ENCODE measurements at places on chromosomes 13 and 19. TPM values are rescaled to one million over a fixed set of nuclear protein-coding genes. Genes with fewer than 3 reads are reported as not detected.

MADCAM1 gene
- 0.16 TPM for total RNA-seq

SLC46A3 gene
- 3.4 TPM for total RNA-seq

CD320 gene
- total RNA-seq: 40.1 TPM

B3GNT3 gene
- total RNA-seq: not detected

ZNF571 gene
- total RNA-seq: 5.2 TPM

CCDC70 gene
- total RNA-seq: not detected

NKG7 gene
- total RNA-seq: not detected

NUMBL gene
- 251 TPM for total RNA-seq

ZFP14 gene
- total RNA-seq: 6.6 TPM

NPAS1 gene
- 0.49 TPM for total RNA-seq

ZNF723 gene
- not detected for total RNA-seq

LMTK3 gene
- total RNA-seq: not detected

FGF21 gene
- total RNA-seq: not detected

TMC4 gene
- total RNA-seq: 0.27 TPM

TRPC4 gene
- total RNA-seq: 1.2 TPM

- DNase-seq: no peak
Measured at GRCh38 chr19:17129377-17129776, 53.8 kb downstream of the MYO9B start.

GRCh38 chr13:76796851-76797250, 89.4 kb downstream of the KCTD12 start:
- DNase-seq: no peak

- no peak for DNase-seq
Measured at GRCh38 chr13:21684576-21684975, 13.7 kb downstream of the FGF9 start.

- DNase-seq: peak; percentile 61
Measured at GRCh38 chr13:99307648-99308339, 595 bp upstream of the GPR183 start.

GRCh38 chr13:112639521-112639920, 50.3 kb upstream of the ATP11A start:
- DNase-seq: no peak

GRCh38 chr19:45200568-45200967, 22.0 kb downstream of the BLOC1S3 start:
- peak; percentile 67 for DNase-seq

GRCh38 chr19:41019346-41019745, 28.3 kb downstream of the CYP2B6 start:
- no peak for DNase-seq

DNA sequence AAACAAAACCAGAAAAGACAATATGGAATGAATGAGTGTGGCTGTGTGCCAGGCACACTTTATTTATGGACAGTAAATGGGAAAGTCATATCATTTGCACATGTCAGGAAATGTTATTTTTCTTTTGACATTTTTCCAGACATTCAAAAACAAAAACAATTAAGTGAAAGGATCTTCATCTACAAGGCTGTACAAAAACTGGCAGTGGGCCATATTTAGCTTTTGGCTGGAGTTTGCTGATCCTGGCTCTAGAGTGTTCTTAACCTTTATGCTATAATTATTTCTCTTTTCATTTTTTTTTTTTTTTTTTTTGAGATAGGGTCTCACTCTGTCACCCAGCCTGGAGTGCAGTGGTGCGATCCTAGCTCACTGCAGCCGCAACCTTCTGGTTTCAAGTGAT, 6.5 kb upstream of the TNFSF9 start:
- DNase-seq: peak; percentile 9

- no peak for DNase-seq
Measured at GRCh38 chr13:51346397-51346796, 6.9 kb downstream of the SERPINE3 start.

- DNase-seq: no peak
Measured at GRCh38 chr13:106522112-106522705, 13.3 kb downstream of the EFNB2 start.

GRCh38 chr13:76635232-76636230, 250.7 kb downstream of the KCTD12 start:
- no peak for DNase-seq

- peak; percentile 39 for DNase-seq
Measured at GRCh38 chr19:41350735-41351338, 2.9 kb downstream of the TGFB1 start.

- peak; percentile 78 for DNase-seq
Measured at GRCh38 chr19:39363901-39364457, 21.8 kb downstream of the SAMD4B start.

DNA sequence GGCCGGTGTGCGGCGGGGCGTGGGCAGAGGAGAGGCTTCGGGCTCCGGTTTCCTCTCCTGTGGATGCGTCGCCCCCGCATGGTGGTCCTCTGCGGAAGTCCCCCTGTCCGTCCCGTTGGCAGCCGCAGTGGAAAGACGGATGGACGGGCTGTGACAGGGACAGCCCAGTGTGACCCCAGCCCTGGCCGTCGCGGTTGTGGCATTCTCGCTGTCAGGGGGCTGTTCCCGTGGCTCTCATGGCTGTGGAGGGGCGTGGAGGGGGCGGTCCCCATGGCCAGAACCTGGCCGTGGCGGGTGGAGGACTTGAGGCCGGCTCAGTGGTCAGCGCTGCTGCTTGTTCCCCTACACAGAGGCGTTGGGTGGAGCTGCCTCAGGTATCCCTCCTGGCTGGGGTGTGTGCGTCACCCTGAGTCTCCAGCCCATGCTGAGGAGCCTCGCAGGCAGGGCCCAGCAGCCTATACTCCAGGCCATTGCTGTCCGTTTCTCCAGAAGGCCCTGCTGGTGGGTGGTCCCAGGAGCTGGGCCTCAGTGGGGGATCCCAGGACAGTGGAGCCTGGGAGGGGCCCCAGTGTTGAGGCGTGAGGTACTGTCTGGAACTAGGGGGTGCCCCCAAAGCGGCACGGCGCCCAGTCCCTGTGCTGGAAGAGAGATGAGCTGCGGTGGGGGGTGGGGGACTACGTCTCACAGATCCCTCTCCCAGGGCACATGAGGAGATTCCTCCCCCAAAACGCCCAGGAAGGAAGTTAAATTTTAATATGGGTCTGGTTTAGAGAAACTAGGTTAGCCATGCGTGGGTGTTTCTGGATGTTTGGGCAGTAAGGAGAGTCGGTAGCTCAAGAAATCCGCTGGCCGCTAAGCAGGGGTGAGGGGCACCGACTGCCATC, 20.3 kb downstream of the CSNK1G2 start:
- DNase-seq: no peak

DNA sequence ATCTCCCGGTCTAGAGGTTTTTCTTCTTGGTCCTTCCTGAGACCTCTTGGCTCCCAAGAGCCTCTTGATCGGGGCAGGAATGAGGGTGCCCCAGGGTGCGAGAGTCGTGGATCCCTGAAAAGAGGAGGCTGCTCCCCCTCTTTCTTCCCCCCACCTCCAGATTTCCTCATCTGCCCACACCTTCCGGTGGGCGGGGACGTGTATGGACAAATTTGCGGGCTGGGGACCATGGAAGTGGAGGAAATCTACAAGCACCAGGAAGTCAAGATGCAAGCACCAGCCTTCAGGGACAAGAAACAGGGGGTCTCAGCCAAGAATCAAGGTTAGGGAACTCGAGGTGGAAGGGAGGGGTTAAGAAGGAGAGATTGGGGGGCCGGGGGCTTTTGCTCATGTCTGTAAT, at the start of gene MCEMP1:
TSS of gene MCEMP1 (plus strand) at position 237 of the 400 bp plus-strand sequence. CDS start at position 268, 31 bp downstream.
- no peak for DNase-seq

GRCh38 chr13:32895296-32895695, 120.9 kb upstream of the KL start:
- DNase-seq: no peak

DNA sequence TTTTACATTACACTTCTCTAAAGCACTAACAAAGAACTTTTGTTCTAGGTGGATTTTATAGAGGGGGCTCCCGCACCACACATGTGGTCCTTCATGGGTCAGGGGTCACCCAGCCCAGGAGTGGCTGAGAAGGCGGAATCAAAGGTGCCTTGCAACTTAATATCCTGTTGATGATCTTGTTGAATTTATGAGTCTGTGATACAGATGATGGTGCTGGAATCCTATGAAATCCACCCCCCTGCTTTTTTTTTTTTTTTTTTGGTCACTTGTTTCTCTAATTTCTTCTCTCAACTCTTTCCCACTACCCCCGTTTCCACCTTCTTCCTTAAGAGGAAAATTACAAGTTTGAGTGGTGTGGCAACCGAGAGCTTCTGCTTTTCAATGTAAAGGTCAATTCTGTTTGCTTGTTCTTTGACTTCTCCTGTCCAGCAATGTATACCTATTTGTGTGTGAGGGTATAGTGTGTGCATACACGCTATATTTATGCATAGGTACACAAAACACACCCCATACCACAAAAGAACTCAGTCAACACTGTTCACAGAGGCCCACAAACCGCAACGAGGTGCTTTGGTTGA, 4.2 kb upstream of the ZIC2 start:
- no peak for DNase-seq

DNA sequence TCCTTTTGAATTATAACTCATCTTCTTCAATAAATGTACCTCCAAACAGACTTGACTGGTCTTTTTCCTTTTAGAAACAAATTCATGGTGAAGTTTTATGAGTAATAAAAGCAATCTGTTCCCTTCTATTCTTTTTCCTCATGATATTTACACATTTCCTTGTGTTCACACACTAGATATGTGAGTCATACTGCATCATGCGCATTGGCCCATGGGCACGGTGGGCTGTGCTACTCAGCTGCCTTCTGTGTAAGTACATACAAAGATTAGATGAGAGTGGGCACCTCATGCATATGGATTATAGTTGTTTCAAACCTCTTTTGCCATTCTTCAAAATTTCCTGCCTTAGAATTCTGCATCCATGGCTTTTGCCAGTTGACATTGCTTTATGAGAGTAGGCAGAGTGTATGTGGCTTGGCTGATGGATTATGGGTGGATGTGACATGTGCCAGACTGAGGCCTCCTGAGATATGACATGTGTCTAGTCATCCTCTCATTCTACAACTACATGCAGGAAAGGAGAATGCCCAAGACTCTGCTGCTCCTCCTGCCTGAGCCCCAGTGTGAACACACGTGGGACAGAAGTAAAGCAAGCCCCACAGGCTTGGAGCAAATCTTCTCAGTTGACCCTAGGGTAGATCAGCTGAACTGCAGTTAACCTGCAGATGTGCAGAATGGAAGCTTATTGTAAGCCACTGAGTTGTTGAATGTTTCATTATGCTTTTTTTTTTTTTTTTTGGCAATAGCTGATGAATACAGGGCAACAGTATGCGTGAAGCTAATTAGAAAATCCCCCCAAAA, 109.9 kb downstream of the RBM26 start:
- DNase-seq: no peak
